ENCODE measurements at places on chromosomes 12 and 14. TPM values are rescaled to one million over a fixed set of nuclear protein-coding genes. Genes with fewer than 3 reads are reported as not detected.

DNA sequence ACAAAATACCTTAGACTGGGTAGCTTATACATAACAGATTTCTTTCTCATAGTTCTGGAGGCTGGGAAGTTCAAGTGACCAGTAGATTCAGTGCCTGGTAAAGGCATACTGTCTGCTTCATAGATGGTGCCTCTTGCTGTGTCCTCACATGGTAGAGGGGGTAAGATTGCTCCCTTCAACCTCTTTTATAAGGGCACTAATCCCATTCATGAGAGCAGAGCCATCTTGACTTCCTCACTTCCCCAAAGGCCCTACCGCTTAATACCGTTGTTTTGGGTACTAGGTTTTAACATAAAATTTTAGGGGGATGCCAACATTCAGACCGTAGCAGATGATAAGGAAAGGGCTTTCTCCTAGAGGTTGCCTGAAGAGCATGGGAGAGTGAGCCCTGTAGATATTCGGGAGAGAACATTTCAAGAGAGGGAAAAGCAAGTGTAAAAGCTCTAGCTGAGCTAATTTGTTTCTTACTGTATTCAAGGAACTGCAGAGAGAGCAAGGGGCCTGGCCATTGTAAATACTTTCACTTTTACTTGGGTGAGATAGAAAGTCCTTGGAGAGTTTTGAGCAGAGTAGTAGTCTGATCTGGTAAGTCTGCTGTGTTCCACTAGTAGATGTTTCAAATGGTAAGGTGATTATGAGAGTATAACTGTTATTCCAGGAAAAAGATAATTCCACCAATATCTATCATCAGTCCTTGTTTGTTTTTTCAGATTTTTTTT lies 27.3 kb downstream of the FRS2 start:
- no peak for DNase-seq

DNA sequence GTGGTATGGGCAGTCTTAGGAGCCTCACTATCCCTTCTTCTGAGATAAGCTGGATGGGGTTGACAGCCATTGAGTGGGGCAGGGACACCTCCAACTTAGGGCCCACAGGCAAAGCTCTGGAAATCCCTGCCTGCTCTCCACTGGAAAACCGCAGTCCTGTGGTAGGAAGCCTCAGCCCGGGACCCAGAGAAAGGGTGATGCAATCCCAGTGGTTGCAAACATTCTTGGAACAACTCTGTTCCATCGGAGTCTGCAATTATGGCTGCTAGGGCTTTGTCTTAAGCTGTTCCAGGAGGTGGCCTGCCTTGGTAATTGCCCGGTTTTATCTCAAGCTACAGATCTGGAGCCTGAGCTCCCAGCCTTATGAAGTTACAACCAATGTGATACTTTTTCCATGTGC lies 133.4 kb downstream of the DICER1 start:
- peak; percentile 90 for DNase-seq

DNA sequence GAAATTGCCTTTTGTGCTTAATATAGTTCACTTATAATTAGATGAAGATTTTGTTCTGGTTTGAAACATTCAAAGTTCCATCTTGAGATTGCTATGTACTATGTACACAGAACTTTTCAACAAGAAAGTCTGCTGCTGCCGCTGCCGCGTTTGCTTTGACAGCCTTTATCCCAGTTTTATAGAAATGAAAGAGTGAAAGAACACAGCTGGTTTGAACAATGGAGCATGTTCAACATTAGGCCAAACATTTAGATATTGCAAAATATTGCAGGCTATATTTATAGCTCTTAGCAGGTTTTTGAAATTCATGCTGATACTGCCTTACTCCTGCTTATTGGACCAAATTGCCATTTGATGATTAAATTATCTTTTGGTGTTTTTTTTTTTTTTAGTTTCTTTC lies 299.8 kb upstream of the PRKD1 start:
- no peak for DNase-seq

DNA sequence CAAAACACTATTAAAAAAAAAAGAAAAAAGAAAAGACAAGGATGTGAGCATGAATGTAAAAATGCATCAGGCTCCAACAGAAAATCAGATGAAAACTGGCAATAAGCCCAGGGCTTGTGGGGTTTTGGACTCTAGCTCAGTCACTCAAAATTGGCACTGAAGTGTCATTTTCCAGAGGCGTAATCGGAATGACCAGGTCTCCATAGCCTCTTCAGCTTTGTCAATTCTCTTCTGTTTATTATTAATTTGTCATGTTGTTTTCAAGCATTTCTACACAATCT lies 137.2 kb upstream of the TRHDE start:
- DNase-seq, result no peak

The GPRC5A gene
- total RNA-seq, result 10.1 TPM

The PTPRO gene
- 1.7 TPM for total RNA-seq

Data from H4 (cell line).